Fibroblast of mammary gland (primary cell): ENCODE measurements at places on chromosomes 2 and 18.

- no peak for DNase-seq
Measured at GRCh38 chr2:88144914-88145497, 17.1 kb upstream of the FABP1 start.

GRCh38 chr2:134421556-134422328 lies 167.9 kb downstream of the MGAT5 start:
- no peak for DNase-seq

DNA sequence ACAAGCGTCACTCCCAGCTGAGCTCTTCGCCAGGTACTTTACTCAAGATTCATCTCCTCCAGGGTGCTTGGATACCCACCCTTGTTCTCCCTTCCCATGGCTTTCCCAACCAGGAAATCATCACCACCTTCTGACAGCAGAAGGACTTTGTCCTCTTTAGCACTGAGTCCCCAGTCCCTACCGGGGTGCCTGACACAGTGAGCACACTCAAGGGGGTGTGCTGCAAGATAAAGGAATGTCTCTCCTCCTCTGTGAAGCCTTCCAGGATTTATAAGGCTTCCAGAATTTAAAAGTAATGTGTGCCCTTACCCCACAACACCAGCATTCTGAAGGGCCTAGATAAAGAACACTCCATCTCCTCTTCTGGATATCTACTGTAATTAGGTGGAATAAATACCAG lies 39.6 kb downstream of the ACVR1 start:
- no peak for DNase-seq

- no peak for DNase-seq
Measured at GRCh38 chr2:9252002-9252357, 45.4 kb downstream of the ASAP2 start.

- DNase-seq: no peak
Measured at GRCh38 chr2:85930129-85931124, 41.6 kb upstream of the ST3GAL5 start.

- DNase-seq: peak; percentile 24
Measured at GRCh38 chr2:9556121-9556743, 602 bp upstream of the ADAM17 start.

- DNase-seq: no peak
Measured at GRCh38 chr2:127829845-127830246, 18.9 kb upstream of the WDR33 start.
